ENCODE measurements at places on chromosomes 5 and 9.

DNA sequence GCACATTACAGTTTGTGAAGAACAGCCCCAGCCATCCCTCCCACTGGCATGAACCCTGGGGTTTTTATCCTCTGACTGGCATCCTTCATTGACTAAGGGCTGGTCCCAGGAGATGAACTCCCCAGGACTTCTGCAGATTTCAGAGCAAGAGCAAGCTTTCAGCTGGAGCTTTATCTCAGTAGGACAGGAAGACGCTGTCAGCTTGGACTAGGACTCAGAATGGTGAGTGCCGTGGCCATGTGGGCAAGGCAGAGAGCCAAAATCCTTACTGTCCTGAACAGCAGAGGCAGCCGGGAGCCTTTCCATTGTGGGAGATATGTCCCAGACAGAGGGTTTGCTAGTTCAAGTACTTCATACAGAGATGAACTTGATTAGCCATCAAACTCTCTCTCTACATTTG is 3.2 kb upstream of the ACOT12 start:
- no peak for DNase-seq

GRCh38 chr5:172561151-172561550 is 79.9 kb upstream of the NEURL1B start:
- no peak for DNase-seq

DNA sequence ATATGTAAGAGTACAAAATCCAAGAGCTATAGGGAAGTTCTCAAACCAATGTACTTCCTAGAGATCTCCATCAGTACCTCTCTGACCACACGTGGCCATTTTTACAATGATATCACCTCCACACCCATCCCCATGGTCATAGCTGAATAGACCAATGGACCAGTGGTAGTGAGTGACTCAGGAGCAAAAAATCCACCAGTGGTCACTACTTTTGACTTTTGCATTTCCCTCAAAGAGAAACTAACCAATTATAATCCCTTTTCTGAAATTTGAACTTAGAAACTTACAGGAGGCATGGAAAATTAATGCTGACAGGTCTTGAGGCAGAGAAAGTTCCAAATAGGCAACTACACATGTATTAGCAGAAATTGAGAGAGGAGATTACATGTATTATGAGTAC is 238.4 kb downstream of the TRPM3 start:
- DNase-seq = no peak

DNA sequence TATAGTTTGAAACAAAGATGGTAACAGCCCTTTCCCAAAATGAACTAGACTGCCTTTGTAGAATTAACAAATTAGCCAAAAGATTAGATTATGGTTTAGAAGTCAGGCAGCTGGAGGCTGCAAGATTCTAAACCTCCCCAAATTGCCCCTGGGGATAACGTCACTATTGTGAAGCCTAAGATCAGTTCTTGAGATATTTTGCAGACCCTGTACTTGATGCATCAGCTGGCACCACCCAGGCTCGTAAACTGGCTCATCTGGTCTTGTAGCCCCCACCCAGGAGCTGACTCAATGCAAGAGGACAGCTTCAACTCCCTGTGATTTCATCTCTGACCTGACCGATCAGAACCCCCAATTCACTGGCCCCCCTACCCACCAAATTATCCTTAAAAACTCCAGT is 4.2 kb upstream of the SOWAHA start:
- DNase-seq = no peak

DNA sequence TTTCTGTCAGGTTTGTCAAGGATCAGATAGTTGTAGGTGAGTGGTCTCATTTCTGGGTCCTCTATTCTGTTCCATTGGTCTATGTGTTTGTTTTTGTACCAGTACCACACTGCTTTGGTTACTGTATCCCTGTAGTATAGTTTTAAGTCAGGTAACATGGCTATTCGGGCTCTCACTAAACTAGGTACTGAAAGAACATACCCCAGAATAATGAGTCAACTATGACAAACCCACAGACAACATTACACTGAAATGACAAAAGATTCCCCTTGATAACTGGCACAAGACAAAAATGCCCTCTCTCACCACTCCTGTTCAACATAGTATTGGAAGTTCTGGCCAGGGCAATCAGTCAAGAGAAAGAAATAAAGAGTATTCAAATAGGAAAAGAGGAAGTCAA is 535.3 kb upstream of the CYLC2 start:
- no peak for DNase-seq

- no peak for DNase-seq
Measured at GRCh38 chr5:178998441-178998840, 3.3 kb upstream of the GRM6 start.
